ENCODE measurements at places on chromosomes 11 and 22.
A peak's percentile ranks its signal among the peaks of the same experiment; 100 is the strongest.

DNA sequence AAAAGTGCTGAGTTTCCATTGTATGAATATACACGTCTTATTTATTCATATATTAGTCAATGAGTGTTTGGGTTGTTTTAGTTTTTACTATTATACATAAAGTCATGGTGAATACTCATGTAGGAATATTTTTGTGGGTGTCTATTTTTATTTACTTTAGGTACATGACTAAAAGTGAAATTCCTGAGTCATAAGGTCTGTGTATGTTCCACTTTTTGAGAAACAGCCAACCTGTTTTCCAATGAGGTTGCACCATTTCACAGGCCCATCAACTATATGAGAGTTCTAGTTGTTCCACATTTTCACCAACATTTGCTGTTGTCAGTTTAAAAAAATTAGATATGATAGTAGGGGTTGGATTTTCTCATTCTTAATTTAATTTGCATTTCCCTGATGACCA, 6.6 kb upstream of the OR6X1 start:
- no peak for DNase-seq

DNA sequence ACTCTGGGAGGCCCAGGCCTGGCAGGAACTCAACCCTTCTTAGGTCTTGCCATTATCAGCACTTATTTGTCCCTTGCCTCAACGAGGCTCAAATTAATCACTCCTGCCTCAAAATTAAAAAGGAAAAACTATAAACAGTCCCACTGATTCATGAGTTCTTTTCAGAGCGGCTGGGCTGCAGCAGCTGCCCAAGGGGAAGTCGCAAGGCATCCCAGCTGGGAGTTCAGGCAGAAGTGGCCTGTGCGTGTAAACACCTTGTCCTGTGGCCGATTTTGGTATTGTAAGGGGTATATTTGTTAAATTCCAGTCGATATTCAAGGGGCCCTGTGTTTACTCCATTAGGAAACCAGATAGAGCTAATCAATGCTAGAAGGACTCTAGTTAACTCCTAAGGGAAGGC, 213.9 kb upstream of the CADM1 start:
- DNase-seq = no peak

DNA sequence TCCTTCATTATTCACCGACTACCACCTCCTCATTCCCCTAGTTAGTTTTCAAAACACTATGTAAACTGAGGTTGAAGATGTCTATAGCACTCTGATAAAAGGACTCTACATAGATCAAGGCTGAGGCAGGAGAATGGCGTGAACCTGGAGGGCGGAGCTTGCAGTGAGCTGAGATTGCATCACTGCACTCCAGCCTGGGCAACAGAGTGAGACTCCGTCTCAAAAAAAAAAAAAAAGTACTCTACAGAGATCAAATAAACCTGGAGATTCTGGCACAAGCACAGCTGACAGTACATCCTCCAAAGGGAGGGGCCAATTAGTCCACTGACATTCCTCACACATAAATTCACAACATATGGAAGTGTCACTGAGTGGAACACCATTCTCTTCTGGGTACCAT, 31.0 kb downstream of the TSG101 start:
- DNase-seq = no peak

- DNase-seq = no peak
Observed at GRCh38 chr11:107562647-107563208, 2.8 kb downstream of the ALKBH8 start.

DNA sequence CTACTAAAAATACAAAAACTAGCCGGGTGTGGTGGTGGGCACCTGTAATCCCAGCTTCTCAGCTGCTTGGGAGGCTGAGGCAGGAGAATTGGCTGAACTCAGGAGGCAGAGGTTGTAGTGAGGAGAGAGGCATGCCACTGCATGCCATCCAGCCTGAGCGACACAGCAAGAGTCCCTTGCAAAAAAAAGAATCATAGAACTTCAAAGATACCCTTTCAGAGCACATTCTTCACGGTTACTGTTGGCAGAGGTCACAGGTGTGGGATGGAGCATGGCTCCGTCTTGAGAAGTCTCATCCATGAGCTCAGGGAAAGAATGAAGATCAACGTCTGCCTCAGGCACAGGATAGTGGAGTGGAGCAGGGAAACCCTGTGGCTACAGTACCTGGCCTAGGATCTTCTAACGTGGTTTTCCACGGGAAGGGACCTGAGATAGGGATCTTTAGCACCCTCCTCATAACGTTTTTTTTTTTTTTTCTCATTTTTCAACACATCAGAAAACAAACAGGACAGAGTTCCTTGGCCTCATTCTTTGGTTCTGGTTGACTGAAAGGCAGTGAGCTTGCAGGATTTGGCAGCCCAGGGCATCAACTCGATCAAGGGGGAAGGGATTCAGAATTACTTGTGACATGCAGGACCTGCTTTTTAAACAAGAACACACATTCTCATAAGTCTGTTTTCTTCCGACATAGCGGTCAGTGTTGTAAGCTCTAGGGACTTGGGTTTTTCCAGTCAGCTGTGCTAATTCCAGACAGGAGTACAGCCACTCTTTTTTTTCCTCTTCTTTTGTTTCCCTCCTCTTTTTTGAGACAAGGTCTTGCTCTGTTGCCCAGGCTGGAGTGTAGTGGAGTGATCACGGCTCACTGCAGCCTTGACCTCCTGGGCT, 22.8 kb downstream of the F2 start:
- no peak for DNase-seq

- DNase-seq = no peak
Observed at GRCh38 chr22:30945653-30946052, 22.9 kb downstream of the MORC2 start.

DNA sequence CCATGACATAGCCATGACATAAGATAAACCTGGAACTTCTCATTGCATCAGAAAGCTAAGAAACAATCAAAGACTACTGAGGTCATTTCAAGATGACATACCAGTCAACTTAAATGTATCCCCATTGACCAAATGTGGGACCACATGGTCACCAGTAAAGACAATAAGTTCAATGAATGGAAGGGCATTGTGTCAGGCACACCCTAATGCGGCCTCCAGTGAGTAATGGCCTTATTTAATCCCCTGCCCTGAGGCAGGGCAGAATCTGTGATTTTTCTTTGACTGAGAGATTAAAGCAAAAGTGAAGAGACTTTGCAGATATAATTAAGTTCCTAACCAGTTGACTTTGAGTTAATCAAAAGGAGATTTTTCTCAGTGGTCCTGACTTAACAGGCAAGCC, 17.3 kb upstream of the SYT8 start:
- DNase-seq = no peak

- peak; percentile 77 for DNase-seq
Observed at GRCh38 chr22:39316440-39317083, 2.9 kb downstream of the RPL3 start.

DNA sequence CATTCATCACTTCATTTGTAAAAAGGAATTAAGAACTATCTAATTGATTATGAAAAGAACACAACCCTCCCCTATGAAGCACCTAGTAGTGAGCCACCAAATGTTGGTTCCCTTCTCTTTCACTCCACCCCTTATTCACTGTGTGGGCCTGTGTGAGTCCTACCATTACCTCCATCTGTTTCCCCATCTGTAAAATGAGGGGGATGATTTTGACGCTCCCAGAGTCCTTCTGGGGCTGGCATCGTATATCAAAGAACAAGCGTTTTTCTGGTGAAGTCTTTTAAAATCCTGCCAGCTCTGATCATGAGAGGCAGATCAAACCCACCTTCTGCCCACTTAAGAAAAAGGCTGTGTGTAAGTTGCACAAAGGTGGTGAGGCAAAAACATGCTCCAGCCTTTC, 96.6 kb upstream of the SEZ6L start:
- DNase-seq = no peak

GRCh38 chr22:31901388-31902137, 42.8 kb upstream of the YWHAH start:
- no peak for DNase-seq

DNA sequence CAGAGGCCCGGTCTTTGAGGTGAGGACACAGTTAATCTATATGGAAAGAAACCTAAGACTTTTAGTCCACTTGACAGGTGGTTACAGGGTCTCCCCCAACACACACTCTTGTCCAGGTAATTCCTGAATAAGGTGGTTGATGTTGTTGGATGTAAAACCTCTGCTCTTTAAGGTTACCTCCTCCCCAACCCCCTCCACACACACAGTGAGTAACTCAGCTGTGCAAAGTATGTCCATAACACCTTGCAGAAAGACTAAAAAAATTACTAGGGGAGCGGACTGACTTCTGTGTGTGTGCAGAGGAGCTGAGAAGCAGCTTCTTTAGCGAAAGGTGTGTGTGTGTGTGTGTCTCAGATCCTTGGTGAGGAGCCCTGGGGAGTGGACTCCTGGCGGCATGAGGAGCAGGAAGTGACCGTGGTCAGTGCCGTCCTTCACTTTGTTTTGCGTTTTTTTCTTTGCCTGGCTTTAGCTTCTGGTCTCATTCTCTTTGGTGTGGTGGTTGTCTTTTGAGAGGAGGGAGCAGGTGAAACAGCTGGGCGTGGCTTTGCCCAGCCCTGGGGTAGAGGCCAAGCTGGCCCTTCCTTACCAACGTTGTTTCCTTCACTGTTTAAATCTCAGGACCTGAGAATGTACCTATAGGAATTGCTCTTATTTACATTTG, 1.7 kb downstream of the ZBED4 start:
- no peak for DNase-seq

DNA sequence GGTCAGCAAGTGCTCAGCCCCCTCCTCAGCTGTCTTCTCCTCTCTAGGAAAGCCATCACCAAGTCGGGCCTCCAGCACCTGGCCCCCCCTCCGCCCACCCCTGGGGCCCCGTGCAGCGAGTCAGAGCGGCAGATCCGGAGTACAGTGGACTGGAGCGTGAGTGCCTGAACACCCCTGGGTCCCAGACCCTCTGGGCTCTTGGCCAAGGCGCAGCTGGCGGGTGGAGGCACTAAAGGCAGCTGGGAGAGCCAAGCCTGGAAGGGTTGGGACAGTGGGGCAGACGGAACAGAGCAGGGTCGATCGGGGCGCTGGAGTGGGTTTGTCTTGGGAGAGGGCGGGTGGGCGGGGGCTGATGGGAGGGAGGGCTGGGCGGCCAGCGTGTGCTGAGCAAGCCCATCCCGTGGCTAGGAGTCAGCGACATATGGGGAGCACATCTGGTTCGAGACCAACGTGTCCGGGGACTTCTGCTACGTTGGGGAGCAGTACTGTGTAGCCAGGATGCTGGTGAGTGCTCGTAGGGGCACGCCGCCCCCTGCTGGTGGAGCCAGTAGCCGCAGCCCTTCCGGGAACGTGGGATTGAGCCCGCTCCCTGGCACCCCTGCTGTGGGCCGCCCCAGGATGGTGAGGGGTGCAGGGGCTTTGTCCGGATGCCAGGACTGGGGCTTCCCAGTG, 14.1 kb upstream of the MDK start:
- DNase-seq = peak; percentile 89

GRCh38 chr11:95132956-95133355, 43.3 kb downstream of the ENDOD1 start:
- no peak for DNase-seq

DNA sequence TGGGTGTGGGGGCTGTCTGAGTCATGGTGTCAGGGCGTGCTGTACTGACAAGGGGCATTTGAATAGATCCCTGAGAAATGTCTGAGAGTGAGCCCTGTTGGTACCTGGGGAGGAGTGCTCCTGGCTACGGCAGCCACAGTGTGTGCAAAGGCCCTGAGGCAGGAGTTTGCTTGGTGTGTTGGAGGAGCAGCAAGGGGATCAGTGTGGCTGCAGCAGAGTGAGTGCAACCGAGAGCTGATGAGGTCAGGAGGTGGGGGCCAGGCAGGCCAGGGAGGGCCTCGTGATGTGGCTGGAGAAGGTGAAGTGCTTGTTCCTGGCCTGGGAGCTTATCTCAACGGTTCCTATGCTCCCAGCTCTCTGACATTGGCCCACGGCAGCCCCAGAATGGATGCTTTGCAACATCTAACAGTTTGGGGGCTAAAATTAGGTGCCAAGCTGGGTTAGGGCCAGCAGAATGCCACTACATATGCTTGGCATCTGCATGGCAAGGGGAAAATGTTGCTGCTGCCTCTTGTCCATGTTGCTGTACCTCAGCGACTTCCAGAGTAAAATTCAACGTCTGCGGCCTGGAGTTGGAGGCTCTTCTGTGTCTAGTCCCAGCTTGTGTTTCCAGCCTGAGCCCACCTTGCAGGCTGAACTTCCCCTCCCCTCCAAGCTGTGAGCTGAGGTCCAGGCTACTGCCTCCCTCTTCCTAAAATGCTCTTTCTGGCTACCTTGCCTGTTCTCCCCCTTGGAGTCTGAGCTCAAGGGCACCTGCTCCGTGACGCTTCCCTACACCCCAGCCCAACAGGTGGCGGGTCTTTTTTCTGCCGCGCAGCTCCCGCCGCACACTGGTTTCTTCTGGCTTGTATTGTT, 48.2 kb upstream of the MYEOV start:
- DNase-seq = no peak

- peak; percentile 93 for DNase-seq
Observed at GRCh38 chr22:37643225-37643847, 3.9 kb downstream of the SH3BP1 start.

DNA sequence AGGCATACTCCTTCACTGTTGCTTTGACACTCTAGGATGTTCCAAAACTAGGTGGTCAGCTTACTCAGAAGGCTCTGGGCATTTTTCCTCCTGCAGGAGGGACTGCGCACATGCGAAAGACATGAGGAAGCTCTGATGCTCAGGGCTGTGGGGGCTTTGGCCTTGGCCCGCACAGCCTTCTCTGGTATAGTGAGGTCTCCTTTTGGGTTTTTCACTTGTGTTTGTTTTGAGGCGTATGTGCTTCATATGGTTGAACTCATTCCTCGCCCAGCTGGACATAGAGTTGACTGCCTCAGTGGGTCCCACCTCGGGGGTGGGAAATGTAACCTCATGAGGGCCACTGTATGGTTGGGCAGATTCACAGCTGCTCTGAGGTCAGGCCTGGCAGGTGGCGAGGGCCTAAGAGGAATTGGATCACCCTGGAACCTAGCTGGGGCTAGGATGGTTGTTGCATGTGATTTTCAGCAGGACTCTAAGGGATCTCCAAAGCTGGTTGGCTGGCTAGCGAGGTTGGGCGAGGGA, 63.7 kb downstream of the PTPRJ start:
- DNase-seq = no peak

GRCh38 chr22:17672417-17672991, 33.9 kb downstream of the BCL2L13 start:
- no peak for DNase-seq

DNA sequence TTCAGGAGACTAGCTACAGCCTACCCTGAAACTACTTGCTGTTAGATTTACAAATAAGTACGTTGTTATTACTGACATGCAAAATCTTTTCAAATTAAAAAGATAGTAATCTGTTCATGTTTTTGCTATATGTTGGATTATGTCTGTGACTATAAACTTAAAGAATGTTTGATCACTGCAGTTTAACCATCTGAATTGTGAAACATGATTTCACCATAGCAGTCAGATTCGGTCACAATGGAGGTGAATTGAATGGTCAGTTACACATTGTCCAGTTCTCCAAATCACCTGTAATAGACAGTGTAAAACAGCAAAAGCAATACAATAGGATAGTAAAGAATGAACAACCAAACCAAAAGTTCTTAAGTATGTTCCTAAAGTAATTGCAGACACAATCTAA, 43.3 kb downstream of the CCDC83 start:
- DNase-seq = no peak

- DNase-seq = peak; percentile 57
Observed at GRCh38 chr11:34492806-34493414, 20.7 kb downstream of the ELF5 start.

- no peak for DNase-seq
Observed at GRCh38 chr11:119560961-119561360, 138.0 kb upstream of the THY1 start.

GRCh38 chr11:16223558-16223957, 132.8 kb downstream of the SOX6 start:
- no peak for DNase-seq

All from WTC11 (cell line).